RWPE1 (cell line): ENCODE measurements at places on chromosomes 1 and 21.

DNA sequence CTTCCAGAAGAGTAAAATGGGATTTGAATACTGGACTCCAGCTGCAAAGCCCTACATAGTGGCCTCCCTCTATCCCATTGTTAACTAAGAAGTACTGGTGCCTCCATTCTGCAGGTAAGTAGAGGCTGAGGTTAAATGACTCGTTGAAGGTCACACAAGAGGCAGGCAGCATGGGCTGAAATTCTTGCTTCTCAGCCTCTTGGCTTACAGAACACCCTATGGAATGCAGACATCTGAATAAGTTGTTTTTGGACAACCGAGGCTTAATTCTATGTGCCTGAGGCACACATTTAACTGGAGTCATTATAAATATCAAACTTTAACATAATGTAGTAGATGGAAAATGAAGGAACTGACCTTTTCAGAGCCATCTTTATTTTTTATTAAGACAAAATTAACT is 5.7 kb downstream of the DNAJC11 start:
- no peak for DNase-seq

- DNase-seq = no peak
These were observed 410.0 kb downstream of the TGFB2 start for GRCh38 chr1:218755128-218755527.

DNA sequence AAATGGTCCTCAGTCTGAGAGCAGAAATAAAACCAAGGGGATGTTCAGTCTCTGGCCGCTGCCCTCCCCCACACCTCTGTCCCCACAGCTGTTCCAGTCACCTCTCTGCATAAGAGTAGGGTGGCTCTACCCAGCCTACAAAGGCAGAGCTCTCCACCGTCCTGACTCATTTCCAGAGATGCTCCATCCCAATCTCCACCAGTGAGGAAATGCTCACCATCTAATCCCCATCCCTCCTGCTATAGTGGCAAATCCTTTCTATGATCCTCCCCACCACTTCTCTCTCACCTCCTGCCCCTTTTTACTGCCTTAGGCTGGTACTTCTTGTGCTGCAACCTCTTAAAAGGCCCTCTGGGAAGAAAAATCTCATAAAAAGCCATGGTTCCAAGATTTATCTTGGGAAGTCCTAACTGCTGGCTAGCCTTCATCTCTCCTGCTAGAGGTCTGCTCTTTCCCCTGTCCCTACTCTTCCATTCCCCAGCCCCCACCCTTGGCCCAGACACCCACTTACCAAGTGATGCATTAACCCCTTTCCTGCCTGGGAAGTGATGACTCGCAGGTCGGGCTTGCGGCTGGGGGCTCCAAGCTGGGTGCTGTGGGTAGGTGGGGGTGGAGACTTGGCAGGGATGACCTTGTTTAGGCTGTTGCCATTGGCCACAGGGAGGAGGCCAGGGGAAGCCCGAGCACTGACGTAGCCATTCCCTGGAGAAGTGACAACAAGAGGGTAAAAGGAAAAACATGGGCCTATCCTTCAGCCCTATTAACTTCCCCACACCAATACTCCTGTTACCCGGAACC is 23.9 kb downstream of the MEF2D start:
- DNase-seq = no peak

GRCh38 chr21:25931765-25932164 is 197.0 kb downstream of the GABPA start:
- DNase-seq = no peak

DNA sequence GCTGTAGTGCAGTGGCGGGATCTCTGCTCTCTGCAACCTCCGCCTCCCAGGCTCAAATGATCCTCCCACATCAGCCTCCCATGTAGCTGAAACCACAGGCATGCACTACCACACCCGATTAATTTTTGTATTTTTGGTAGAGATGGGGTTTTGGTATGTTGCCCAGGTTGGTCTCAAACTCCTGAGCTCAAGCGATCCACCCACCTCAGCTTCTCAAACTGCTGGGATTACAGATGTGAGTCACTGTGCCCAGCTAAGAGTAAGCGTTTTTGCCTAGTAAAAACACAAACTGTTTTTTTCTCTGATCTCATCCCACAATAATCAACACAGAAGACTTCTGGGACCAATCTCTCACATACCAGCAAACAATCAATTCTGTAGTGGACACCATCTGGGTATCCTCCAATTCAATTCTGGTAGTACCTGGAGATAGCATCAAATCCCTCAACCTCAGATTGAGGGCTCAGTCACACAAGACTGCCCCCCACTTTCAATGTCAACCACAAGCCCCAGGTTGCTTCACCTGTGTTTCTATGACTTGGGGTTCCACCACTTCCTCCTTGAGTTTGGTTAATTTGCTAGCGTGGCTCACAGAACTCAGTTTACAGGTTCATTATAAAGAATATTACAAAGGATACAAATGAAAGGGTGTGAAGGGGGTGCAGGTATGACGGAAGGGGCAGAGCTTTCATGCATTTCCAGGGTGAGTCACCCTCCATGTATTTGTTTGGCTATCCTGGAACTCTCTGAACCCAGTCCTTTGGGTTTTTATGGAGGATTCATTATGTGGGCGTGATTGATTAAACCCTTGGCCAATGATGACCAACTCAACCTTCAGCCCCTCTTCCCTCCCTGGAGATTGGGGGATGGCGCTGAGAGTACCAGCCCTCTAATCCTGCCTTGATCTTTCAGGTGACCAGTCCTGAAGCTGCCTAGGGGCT is 40.0 kb upstream of the RHOU start:
- DNase-seq = peak; percentile 18

GRCh38 chr21:44930543-44930981 is 9.3 kb upstream of the SLX9 start:
- no peak for DNase-seq

GRCh38 chr1:185816460-185816859 is 82.3 kb downstream of the HMCN1 start:
- DNase-seq = no peak

GRCh38 chr21:44958471-44959191 is 18.8 kb downstream of the SLX9 start:
- DNase-seq = no peak

DNA sequence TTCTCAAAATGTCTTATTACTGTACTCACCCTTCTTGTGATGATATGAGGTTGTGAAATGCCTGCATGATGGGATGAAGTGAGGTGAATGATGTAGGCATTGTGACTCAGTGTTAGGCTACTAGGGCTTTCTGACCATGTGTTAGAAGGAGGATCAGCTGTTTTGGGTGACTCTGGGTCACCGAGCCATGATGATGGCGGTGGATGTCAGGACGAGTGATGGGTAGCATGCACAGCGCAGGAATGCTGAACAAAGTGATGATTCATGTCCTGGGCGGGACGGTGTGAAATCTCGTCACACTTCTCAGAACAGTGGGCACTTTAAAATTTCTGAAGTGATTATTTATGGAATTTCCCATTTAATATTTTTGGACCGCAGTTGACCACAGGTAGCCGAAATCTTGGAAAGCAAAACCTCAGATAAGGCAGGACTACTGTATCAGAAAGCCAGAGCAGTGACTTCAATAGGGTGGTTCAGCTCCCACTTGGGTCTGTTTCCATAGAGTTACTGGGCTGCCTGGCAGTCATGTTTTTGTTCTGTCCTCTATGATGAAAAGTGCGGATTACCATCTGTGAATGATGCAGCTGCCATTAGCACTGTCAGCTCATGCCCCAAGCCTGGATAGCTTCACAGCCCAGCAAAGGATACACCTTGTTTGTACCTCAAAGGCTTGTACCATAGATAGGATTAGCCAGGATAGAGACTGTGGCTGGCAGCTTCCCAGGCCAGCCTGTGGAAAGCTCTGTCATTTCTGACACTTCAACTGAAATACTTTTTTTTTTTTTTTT is 26.6 kb downstream of the IL6R start:
- peak; percentile 75 for DNase-seq

DNA sequence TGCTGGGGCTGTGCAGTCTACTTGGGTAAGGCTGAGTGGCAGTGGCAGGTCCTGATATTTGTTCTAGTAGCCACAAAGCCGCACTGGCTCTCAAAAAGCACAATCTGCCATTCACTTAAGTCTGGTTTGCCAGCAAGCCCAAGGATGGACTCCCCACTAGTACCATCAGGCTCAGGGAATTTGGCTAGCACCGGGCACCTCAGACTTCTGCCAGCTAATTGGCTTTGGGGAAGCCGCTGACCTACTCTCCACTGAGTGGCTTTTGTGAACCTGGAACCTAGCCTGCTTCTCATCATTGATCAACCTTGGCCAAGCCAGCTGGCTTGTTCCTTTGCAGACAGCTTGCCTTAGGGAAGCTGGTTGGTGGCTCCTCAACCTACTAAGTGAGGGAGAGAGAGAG is 83.1 kb downstream of the ESRRG start:
- DNase-seq = no peak

DNA sequence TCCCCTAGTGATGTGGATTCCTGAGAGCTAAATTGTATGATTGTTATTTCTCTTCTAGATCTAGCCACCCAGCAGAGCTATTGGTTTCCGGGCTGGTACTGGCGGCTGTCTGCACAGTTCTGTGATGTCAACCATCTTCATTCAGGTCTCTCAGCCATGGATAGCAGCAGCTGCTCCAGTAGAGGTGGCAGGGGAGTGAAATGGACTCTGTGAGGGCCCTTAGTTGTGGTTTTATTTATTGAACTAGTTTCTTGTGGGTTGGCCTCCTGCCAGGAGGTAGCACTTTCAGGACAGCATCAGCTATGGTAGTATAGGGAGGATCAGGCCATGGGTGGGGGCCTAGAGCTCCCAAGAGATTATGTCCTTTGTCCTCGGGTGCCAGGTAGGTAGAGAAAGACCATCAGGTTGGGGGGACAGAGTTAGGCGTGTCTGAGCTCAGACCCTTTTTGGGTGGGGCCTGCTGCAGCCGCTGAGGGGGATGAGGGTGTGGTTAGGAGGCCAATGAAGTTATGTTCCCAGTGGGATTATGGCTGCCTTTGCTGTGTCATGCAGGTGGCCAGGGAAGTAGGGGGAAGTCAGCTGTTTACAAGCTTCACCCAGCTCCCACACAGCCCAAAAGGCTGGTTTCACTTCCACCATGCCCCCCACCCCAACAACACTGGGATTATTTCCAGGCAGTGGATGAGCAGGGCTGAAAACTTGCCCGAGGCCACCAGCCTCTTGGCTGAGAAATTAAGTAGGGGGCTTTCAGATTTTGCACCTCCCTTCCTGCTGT is 55.1 kb upstream of the RGS4 start:
- DNase-seq = no peak

GRCh38 chr1:56199956-56200355 is 379.4 kb downstream of the PLPP3 start:
- DNase-seq = no peak

- no peak for DNase-seq
These were observed 186.1 kb downstream of the NTNG1 start for GRCh38 chr1:107326824-107327445.

- DNase-seq = no peak
These were observed 413 bp downstream of the UBL4B start for GRCh38 chr1:110112656-110113055.

DNA sequence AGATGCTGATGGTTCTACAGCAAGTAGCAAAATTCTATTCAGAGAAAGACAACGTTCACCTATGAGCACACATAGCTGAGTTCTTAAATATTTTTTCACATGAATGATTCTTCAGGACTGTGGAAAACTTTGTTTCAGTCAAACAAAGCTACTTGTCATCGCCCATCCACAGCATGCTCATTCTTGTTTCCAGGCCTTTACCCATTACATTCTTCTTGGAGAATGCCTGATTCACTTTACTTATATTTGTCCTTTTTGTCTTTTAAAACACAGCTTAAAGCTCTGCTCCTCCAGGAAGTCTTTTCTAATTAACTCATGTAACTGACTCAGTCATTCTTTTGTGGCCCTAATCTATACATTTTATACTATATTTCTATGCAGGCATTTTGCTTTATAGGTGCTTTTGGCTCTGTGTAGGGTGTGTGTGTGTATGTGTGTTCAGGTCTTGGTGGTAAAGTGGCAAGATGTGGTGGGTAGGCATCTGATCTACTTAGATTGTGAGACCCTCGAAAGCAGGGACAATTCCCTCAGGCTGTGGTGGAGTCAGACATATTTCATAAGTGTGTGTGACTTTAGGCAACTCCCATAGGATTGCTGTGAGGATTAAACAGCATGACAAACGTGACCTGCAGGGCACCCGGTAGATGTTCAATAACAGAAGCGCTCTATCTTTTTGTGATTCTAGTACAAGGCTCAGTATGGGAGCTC is 11.8 kb upstream of the MARK1 start:
- DNase-seq = peak; percentile 88

DNA sequence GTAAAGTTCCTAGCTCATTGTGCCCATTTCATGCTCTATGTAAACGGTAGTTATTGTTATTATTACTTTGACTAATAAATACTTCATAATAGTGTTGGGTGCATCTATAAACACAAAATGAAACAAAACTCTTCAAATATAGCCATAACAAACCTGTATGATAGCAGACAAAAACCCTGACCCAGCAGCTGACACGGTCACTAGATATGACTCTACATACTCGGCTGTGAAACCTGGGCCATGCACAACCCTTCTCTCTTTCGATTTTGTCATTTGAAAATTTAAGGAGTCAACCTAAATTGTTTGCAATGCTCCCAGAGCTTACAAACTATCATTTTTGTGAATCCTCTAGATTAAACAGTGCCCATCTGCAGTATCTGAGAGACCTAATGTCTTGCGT is 8.0 kb upstream of the RGS13 start:
- no peak for DNase-seq

DNA sequence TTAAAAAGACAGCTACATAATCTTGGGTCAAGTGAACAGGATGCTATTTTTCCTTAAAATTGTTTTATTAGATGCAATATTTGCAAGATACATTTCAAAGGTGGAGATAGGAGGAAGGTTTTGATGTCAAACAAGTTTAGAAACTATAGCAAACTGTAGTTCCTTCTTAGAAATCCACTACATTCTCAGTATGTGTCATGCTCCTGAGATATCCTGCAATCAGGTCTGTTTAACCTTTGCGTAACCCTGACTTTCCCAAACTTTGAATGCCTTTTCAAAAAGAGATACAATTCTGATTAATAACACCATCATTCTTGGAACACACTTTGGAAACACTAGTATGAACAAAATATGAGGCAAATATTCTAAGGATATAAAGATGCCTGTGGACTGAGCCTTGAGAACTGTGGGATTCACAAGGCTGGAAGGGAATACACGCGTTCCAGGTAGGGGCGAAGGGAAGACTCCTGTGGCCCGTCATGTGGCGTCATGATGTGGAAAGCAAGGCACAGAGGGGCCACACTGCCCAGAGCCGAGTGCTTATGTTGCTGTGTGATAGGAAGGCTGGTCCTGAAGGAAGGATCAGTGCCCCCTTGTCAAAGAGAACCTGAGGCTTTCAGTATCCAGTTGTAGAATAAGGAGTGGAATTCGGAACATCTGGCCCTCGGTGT is 19.6 kb upstream of the TARBP1 start:
- no peak for DNase-seq

GRCh38 chr1:104760017-104760416 is 1010.3 kb downstream of the AMY1C start:
- DNase-seq = no peak

DNA sequence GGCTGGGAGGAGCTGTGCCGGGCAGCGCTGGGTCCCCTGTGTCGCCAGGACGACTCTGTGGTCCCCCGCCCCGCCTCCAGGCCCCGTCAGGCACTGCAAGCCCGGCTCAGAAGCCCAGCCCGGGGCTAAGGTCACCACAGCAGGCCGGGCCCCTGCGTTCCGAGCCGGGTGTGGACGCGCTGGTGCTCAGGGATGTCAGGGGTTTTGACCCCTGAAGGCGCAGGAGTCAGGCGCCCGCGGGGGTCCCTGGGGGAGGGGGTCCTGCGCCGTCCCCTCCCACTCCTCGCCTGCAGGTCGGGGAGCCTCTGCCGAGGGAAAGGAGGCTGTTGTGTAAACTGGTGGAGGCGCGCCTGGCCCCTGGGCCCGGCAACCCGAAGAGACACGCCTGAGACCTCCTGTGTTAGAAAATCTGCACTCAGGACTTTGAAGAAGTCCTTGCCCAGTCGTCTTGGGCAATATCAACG is 23.7 kb upstream of the TMEM54 start:
- DNase-seq = no peak
